ENCODE measurements at places on chromosomes 3 and 15.

DNA sequence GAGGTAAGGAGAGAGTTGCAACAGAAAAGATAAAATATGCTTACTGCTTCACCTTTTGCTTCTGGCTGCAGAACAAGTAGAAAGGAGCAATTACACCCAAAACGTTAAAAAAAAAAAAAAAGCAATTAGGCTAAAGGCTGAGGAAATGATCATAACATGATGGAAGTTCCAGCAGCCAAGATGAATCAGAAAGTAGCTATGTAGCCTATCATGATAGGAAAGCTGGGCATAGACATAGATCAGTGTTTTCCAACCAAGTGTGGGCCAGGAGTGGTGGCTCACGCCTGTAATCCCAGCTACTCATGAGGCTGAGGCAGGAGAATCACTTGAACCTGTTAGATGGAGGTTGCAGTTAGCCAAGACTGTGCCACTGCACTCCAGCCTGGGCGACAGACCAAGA, 52.6 kb downstream of the AGTR1 start:
- DNase-seq = no peak

DNA sequence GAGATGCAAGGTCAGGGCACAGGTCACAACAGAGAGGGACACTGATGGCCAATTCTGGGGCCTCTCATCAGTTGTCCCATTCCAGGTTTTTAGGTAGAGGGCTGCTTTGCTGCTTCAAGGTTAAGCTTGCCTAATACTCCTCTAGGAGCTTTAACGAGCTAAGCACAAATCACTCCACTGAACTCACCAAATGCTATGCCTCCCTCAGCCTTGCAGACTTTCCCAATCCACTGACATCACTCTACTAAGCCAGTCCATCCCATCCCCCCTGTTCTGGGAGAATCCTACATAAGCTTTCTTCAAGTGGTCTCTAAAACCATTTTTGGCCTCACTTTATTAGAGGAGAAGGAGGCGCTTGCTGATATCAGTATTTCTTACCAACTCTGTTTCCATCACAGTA, 24.8 kb upstream of the PDCD6IP start:
- peak; percentile 3 for DNase-seq

DNA sequence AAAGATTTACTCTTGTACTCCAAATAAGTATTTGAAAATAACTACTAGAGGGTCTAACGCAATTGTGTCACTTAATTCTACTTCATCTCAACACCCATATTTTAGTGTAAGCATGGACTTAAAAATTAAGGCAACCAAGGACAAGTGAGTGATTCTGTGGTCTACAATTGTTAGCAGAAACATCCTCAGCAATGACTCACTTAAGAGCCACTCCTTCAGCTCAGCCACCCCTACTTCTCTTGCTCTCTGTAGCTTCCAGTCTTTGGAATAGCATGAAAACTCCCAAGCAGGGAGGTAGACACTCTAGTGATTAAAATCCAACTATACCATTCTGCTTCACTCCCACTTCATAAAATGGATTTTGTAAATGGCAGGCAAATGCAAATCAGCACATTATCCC, 116.0 kb upstream of the LRRN1 start:
- DNase-seq = no peak

GRCh38 chr15:36911322-36911944, 188.9 kb downstream of the MEIS2 start:
- no peak for DNase-seq

DNA sequence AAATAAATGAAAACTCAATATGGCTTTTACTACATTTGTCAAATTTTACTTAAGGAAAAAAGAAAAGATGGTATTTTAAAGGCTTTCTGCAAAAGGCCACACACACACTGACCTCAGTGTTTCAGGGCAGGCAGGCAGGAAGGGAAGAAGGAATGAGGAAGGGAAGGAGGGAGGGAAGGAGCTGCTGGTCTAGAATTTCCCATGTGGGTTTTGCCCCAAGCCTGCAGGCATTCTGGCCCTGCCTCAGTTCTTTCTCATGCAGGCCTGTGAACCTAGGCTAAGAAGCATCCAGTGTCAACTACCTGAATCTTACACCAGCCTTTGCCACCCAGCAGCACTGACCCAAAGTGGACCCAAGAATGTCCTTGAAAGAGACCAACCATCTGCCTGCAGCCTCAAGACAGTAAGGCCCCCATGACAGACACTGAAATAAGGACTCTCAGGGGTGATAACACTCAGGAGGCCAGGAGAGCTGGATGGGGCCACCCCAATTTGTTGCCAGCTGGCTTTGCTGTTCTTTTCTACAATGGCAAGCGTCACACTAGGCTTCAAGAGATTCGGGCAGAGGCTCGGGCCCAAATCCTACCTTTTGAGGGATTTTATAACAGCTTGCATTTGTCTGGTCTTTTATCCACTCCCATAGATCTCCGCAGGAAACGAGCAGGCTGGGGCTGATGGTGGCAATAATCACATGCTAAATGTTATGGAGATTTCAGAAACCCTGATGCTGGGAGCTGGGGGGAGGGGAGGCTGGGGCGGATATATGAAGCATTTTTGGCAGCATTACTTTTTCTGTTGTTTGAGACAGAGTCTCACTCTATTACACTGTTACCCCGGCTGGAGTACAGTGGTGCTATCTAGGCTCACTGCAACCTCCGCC, 51.4 kb downstream of the XXYLT1 start:
- DNase-seq = no peak
